ENCODE measurements at places on chromosomes 5 and 9.

GRCh38 chr5:126332326-126332725, 90.9 kb upstream of the GRAMD2B start:
- DNase-seq, result no peak

- no peak for DNase-seq
Measured at GRCh38 chr5:117473165-117473564, 898.5 kb upstream of the SEMA6A start.

DNA sequence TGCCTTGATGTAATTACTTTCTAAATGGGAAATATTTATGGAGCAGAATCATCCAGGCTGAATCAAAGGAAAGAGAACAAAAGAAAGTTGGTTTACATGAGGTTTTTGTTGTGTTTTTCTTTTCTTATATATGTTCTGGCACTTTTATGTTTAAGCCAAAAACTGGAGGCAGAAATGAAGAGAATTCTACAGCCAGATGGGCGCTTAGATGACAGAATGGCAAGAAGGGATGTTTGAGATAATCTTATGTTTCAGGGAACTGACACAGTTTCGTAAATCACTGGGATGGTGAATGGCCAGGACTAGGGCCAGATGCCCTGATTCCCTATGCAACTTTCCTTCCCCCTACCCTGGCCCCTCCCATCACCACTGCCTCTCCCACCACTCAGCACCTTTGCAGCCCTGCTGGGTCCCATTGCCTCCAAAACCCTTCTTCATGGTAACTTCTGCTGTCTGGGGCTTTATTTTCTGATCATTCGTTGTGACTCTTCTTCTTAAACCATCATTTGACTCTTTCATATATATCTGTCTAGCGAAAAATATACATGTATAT, 111.8 kb downstream of the EFNA5 start:
- no peak for DNase-seq

GRCh38 chr5:37197340-37198050, 51.7 kb downstream of the CPLANE1 start:
- no peak for DNase-seq

DNA sequence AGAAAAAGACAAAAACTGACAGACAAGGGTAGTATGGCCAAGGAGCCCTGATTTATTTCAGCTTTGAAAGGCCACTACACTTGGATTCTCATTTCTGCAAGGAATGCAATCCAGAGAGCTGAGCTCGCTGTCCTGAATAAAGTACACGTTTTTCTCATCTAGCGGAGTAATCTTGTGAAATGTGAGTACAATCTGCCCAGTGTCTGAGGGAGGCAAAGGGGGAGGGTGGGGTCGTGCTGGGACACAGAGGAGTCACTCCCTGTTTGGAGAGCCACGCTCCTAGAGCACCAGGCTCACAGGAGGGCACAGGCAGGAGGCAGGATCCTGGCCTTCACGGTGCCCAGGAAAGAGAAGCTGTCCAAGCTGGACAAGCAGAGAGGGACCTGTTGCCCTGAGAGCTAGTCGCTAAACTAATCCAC, 51.0 kb upstream of the IFNK start:
- DNase-seq, result no peak

- DNase-seq, result no peak
Measured at GRCh38 chr9:115373710-115374045, 255.7 kb upstream of the TNC start.

GRCh38 chr9:125998837-125999503, 251.8 kb downstream of the PBX3 start:
- DNase-seq, result no peak

DNA sequence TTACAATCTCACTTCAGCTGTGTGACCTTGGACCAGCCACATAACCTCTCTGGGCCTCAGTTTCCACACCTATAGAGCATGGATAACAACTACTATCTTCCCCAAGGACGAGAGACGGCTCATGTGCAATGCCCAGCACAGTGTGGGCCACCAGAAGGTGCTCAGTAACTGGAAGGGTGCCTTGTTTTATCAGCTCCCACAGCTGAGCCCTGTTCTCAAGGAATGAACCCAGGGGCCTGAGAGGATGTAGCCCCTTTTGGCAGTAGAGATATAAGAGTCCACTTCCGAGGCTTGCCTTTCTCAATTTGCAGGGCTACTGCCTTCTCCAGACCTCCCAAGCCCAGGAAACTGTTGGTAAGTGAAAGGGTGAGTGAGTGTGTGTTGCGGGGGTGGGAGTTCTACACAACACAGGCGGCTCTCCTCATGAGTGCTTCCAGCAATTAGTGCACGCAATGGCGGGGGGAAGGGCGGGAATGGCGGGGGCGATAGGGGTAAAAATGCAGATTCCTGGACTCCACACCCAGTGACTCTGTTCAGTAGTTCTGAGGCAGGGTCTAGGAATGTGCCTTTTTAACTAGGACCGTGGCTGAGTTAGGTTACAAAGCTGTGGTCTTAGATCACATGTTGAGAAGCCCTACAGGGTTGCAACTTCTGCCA, 185.1 kb downstream of the FSTL4 start:
- DNase-seq, result no peak

- no peak for DNase-seq
Measured at GRCh38 chr9:114098936-114099668, at the start of gene KIF12. TSS of gene KIF12 (minus strand) at chr9:114099292. CDS start at chr9:114099276, 16 bp downstream.

DNA sequence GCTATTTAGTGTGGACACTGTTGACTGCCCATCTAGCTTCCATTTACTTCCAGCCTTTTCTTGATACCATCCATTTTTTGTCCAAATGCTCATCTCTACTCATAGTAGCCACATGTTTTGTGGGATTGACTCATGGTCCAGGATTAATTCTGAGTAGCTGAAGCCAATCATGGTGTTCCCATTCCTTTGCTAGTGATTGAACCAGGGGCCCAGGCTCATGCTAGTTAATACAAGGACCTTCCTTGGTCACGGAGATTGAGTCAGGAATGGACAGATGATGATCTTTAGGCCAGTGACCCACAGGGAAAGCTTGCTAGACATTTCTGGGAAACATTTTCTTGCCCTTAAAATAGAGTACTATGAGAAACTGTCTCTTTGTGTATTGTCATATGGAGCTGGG, 272.9 kb upstream of the RIOK2 start:
- no peak for DNase-seq

DNA sequence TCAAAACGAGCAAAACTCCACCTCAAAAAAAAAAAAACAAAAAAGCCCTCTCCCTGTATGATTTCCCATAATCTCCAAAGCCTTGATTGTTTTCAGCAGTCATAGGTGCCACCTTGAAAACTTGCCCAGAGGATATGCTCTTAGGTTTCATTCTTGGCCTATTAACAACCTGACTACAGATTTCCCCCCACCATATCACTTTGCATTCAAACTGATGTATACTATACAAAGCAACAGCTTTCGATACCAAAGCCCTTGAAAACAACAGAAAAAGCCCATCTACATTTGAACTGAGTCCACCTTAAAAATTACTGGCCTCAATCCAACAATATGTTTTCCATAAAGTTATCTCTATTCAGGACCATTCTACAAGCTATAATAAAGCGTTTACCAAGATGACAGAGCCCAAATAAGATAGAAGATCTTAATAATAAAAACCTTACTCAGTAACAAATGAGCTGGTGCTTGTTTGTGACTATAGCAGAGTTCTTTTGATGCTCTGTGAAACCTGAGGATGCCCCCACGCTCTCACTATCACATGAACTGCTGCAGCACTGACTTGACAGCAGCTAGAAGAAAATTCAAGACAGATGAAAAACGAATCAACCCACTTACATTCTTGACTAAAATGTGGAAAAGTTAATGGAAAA, 44.4 kb downstream of the FNBP1 start:
- no peak for DNase-seq

DNA sequence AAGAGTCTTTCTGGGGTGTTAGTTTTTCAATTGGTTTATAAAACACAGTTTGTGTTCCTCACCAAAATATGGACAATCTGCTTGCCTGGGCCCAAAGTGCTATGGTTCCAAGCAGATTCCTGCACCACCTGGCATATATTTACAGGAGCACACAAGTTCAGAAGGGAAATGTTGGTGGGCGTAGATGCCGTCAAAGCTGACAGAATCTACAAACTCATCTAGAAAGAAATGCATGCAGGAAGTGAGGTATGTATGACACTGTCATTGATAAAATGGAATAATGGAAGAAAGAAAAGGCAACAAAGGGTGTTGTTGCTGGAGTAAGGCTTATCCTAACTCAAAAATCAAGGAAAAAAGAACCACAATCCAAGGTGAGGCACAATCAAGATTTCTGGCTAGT, 225.8 kb downstream of the MLLT3 start:
- no peak for DNase-seq

DNA sequence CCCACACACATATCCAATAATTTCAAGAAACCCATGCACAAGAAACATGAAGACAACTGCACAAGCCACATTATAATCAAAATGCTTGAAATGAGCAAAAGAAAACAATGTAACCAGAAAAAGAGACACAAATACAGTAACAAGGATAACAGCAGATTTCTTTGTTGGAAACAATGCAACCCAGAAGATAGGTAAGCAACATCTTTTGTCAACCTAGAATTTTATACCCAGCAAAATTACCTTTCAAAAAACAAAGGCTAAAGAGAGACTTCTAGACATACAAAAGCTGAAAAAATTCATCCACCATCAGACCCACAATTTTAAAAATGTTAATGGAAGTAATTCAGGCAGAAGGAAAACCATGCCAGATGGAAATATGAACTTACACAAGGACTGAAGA, 5.0 kb upstream of the COL23A1 start:
- no peak for DNase-seq

DNA sequence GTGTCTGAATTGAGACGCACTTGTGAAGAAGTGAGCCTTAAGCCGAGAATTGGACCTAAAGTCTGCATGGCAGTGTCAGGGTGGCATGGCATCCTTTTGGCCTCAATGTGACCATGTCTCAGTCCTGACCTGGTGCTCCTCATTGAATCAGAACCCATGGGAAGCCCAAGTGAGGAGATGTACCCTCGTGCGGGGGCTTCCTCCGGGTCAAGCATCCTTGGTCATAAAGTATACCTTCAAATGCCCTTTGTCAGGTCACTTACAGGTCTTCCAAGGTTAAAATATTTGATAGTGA, 202.2 kb downstream of the GADD45G start:
- DNase-seq, result no peak

DNA sequence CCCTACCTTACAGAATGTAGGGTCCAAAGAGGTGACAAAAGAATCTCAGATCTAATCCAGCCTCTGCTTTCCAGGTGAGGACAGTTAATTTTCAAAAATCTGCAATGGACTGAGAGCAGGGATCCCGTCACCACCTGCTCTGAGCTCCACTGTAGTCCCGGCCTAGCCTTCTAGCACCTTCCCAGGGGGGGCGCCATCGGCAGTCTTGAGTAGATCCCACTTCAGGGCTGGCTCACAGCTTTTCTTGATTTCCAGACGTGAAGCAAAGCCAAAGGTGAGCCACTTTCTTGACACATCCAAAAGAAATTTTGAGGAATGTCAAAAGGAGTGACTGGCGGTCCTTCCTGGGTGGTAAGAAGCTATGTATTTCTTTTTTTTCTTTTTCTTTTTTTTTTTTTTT, 114.1 kb downstream of the SYK start:
- no peak for DNase-seq

DNA sequence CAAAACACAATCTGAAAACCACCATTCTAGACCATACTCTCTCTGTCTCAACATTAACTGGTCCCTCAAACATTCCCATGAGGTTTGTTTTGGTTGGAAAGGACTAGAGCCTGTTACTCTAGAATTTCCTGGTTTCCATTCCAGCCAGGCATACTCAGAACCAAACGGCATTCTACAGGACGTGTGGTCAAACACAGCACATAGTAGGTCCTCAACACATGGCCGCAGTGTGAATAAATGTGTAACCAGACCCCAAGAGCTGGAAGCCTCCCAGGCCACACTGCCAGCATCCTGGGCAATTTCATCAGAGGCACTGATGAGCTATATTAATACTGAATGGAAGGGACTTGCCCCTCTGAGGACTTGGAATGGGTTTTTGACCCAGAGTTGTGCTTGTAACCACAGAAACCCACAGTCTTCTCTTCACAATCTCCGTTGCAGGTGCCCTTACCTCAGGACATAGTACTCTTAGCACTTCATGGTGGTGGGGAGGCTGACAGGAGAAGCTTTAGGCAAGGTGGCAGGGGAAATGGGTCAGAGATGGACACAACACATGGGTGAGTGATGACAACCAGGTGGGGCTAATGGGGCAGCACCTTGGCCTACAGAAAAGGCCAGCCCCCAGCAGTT, 66.0 kb downstream of the ZNF366 start:
- no peak for DNase-seq

DNA sequence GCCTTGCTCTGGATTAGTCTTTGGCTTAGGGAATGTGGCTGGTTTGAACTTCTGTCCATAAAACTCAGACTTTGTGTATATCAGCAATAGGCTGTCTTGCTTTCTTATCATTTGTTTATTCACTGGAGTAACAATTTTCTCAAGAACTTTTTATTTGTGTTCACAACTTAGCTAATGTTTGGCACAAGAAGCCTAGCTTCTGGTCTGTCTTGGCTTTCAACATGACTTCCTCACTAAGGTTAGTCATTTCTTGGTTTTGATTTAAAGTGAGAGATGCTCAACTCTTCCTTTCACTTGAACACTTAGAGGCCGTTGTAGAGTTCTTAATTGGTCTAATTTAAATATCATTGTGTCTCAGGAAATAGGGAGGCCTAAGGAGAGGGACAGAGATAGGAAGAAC, 4.9 kb downstream of the FBXO38 start:
- no peak for DNase-seq

- no peak for DNase-seq
Measured at GRCh38 chr5:106116682-106117081, 1554.1 kb downstream of the EFNA5 start.

DNA sequence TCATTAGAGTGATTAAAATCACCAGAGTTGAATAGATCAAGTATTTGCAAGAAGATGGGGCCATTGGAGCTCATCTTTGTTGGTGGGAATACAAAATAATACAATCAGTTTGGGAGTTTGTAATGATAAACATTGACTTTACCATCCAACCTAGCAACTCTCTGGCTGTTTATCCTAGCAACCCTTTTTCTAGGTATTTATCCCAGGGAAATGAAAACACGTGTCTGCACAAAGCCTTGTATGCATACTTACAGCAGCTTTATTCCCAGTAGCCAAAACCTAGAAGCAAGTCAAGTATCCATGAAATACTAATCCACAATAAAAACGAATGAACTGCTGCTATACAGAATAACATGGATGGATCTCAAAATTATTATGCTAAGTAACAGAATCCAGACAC, 152.7 kb upstream of the DAB2 start:
- DNase-seq, result no peak

DNA sequence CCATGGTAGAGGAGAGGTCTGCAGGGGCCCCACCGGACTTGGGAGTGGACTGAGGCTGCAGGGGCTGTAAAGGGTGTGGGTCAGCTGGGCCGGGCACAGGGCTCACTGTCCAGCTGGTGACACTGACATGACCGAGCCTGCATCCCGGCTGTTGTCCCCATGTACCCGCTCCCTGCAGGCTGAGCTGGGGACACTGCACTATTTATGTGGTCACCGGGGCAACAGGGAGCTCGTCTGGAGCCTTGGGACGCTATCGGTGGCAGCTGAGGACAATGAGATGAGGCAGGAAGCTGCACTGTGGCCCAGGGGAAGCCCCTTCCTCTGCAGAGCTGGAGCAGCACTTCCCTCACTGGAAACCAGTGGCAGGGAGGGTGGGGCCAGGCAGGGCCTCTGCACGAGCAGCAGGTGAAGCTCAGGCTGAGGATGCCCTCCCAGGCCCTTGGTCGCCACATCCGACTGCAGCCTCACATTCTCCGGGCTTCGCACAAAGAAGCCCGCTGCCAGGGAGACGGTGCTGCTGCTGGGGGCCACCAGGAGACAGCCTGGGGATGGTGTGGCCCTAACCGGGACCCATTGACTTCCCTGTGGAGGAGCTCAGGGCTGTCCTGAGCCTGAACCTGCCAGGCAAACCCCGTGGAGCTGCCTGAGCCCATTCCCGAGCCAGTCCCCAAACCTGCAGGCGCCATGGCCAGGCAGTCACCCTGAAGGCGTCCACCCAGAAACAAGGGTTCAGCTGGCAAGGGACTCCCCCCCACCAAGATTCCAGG, 26.4 kb downstream of the ZDHHC11B start:
- no peak for DNase-seq

All from GM12892 (cell line).